ELF-1 (cell line): ENCODE measurements at places on chromosomes 5 and 9.

DNA sequence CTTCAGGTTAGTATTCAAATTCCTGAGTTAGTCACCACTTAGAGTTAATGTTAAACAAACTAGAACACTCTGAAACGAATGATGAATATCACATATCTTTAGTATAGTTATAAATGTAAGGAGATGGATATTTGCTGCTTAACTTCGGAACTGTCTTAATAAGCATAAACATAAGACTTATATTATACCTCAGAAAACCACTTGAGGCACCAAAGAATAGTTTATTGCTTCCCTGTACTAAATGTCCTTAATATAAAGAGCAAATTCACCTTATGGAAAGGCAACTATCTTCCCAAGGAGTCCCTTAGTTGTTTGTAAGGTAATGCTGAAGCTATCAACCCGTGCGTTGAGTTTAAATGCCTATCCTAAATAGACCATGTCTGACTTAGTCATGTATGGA lies 300.0 kb upstream of the ADAMTSL1 start:
- DNase-seq, result no peak

DNA sequence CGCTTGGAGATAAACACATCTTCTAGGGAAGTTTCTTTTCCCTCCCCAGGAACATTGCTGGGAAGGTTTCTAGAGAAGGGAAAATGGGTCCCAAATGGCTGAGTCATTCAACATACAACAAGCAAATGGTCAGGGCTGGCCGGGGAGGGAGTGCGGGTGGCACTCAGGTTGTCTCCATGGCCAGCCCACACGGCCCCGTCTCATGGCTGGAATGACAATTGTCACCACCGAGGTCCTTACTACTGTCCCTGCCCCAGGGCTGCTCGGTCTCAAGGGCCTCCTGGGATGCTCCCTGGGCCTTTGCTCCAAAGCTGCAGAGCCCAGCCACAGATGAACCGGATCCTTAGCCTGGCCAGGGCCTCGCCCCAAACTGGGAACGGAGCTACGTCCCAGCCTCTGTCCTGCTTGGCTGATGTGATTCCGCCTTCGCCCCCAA lies 121.9 kb downstream of the FGF18 start:
- DNase-seq, result no peak

DNA sequence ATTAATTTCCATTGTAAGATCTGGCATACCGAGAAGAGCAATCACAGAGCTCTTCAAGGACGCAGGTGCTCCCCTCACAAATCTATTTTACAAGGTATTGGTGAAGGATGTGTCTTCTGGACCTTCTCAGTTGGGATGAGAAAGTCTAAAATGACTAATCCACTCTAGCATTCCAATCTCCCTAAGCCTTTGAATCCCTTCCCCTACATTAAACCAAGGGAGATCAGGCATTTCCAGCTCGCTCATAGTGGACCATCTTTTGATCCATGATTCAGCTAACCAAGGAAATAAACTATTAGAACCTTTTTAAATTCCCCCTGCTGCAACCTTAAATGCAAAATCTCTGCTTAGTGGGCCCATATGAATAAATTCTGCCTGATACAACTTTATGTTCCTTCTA lies 95.9 kb upstream of the FBN2 start:
- no peak for DNase-seq

GRCh38 chr9:98823666-98824334 lies 16.3 kb downstream of the GALNT12 start:
- no peak for DNase-seq

GRCh38 chr9:93702261-93702660 lies 125.9 kb downstream of the PHF2 start:
- no peak for DNase-seq

GRCh38 chr5:2148312-2149194 lies 265.8 kb upstream of the IRX4 start:
- DNase-seq, result no peak

- no peak for DNase-seq
Observed at GRCh38 chr5:45578270-45578669, 117.9 kb downstream of the HCN1 start.

GRCh38 chr5:82109013-82109412 lies 137.2 kb downstream of the ATG10 start:
- no peak for DNase-seq
